CD4-positive, alpha-beta T cell treated with Interleukin-1 beta for 1 hour (primary cell): ENCODE measurements at places on chromosomes 11 and 22.

DNA sequence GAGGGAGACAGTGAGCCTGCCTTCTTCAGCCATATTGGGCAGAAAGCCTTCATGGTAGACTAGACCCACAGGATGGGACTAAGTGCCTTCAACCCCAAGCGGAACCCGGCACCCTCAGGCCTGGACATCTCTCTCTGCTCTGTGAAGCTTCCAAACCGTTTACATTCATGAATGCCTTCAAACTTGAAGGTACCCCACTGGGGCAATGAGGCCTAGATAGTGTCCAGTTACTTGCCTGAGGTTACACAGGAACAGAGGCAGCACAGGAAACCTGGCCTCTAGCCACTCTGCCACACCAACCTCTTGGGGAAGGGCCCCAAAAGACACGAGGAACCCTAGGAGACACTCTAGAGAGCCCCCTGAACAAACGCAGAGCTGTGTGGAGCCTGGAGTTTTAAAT is 14.5 kb upstream of the CYP2R1 start:
- DNase-seq = no peak

DNA sequence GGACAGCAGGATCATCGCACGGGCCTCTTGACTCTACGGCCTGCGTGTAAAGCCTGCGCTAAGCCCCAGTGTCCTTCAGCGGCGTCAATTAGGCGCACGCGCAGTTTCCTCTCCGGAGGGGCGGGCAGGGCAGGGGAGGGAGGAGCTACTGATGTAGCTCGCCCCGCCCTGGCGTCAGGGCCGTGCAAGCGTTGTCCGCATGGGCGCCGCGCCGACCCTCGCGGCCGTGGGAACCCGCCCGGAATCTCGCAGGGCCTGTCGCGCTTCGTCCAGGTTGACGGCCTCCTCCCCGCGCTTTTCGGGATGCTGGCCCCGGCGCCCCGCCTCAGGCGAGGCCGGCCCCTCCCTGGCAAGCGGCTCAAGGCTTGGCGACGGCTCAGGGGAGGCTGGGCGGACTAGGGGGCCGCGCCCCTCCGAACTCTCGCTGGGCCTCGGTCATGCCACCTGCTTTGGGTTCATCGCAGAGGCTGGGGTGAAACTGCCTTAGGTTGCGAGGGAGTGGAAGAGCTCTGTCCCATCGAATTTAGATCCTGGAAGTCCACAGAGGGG is 61.1 kb downstream of the ST3GAL4 start:
- DNase-seq = peak; percentile 81

GRCh38 chr22:32752816-32753520 is 48.5 kb upstream of the TIMP3 start:
- no peak for DNase-seq

DNA sequence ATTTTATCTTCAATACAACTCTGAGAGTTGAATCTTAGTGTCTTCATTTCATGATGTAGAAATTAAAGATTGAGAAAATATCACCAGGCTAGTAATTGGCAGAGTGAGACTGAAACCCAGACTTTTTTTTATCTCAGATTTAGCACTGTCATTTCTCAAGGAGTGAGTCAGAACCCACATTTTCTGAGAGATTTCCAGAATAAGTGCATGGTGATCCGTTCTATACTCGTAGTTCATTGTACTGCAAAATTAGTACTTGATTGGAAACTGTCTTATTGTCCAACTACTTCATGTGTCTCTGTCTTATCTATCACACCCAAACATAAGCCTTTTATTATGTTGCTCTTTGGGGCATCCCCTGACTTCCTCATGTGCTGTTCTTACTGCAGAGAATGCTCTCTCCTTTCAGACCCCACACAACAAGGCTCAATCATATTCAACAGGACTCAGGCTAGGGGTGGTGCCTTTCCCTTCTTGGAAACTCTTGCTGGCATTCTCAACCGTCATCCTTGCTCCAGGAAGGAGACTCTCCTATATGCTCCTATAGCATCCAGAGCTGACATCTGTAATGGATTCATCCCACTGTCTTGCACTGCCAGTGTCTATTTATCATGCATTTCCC is 76.7 kb upstream of the BLID start:
- no peak for DNase-seq

DNA sequence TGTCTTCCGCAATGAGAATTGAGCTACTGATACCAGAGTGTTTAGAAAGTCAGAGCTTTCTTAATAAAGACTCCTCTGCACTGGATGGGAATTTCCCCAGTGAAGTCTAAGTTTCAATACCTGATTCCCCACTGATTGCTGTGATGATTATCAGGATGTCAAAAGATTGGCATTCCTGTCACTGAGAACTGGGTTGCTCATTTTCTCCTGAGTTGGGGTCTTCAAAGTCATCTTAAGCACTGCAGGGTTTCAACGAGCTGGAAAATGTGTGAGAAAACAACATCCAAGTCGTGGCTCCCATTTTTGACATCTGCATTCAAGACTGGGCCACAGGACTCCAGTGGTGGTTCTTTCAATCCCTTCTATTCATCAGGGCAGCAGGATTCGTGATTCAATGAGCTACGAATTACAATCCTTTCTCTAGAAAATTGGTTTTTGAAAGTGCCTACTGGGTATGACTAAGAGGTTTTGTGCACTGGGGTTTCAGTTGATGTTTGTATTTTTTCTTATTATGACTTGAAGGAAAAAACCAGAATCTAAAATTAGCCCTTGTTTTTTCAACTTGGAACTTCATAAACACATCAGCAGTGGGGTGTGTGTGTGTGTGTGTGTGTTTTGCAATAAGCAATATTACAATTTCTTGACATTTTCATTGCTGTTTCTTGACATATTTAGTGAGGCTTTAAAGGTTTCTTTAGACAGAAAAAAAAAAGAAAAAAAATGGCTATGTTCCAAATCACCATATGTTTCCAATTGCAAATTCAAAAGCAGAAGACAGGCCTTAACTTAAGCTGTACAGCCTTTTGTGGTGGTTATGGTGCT is 233.0 kb downstream of the FAM76B start:
- DNase-seq = no peak

- no peak for DNase-seq
Observed at GRCh38 chr22:45781966-45782365, 110.3 kb downstream of the ATXN10 start.

GRCh38 chr11:33383075-33383919 is 126.1 kb downstream of the HIPK3 start:
- no peak for DNase-seq

DNA sequence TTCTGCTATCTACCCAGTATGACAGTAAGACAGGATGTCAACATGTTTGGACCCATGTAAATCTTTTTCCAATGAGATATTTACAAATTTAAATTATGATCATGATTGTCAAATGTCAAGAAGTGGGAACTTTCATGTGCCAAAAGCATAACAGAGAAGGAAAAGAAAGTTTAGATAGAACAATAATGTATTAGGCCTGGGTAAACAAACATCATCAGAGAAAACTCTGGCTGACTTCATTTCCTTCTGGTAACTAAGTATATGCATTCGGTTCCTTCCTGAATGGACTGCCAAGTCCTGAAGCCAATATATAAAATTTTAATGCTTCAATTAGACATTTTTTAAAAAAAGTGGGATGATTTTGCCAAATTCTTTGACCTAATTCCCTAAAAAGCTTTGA is 16.5 kb downstream of the RNF141 start:
- DNase-seq = no peak

GRCh38 chr11:118002541-118003423 is 16.6 kb downstream of the IL10RA start:
- DNase-seq = peak; percentile 58

GRCh38 chr11:130999992-131000770 is 83.9 kb upstream of the SNX19 start:
- DNase-seq = no peak

DNA sequence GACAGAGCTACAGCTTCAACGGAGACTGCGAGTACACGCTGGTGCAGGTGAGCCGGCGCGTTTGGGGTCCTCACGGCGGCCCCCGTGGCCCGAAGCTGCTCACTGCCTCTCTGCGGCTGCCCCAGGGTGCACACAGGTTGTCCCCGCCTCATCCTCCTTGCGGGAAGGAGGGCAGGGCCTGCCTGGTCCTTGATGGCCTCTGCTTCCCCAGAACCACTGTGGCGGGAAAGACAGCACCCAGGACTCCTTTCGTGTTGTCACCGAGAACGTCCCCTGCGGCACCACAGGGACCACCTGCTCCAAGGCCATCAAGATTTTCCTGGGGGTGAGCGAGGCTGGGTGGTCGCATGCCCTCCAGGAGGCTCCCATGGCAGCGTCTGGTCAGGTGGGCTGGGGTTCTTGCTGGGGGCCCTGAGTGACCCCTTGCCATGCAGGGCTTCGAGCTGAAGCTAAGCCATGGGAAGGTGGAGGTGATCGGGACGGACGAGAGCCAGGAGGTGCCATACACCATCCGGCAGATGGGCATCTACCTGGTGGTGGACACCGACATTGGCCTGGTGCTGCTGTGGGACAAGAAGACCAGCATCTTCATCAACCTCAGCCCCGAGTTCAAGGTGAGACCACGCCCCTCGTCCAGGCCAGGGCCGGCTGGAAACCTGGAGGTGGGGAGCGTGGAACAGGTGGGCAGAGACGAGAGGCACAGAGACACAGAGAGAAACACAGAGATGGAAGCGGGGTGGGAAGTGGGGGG is 19.4 kb downstream of the MUC5AC start:
- no peak for DNase-seq

- no peak for DNase-seq
Observed at GRCh38 chr11:117931971-117932370, 2.8 kb upstream of the TMPRSS13 start.

- DNase-seq = no peak
Observed at GRCh38 chr22:48828688-48829087, 999.0 kb downstream of the BRD1 start.

- no peak for DNase-seq
Observed at GRCh38 chr11:60924906-60925853, 920 bp downstream of the TMEM132A start.

- no peak for DNase-seq
Observed at GRCh38 chr11:66978717-66979116, 3.6 kb downstream of the C11orf86 start.

DNA sequence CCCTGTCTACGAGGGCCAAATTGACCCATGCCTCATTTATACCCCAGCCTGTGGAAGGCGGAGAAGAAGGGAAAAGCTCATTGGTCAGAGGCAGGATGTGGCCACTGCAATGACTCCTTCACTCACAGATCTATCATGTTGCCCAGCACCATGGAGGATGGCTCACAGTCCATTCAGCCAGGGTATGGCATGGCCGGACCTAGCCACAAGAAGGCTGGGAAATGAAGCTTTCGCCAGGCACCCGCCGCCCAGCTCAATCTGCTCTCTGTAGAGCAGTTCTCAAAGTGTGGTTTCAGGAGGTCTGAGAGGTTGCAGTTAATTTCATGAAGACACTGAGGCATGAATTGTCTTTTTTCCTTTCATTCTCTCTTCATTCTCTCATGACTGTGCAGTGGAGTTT is 40.6 kb upstream of the LINC01488 start:
- DNase-seq = no peak

DNA sequence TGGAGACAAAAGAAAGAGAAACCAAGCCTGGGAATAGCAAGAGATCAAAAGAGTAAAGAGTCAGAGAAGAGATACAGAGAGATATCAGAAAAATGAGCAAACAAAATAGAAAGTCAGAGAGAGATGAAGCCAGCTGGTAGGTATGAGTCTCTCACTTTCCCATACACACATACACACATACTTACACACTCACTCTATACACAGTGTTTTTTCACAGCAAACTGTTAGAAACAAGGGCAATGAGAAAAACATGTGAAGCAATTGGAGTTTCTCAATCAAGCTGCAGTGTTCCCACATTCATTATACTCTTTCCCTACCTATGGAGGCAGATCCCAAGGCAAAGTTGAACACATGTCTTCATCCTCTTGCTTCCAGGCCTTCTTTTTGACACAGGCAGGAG is 2.6 kb upstream of the NLRP10 start:
- DNase-seq = no peak

- no peak for DNase-seq
Observed at GRCh38 chr11:7532405-7533145, 18.8 kb downstream of the PPFIBP2 start.

GRCh38 chr11:2098691-2099515 is 40.3 kb downstream of the IGF2 start:
- DNase-seq = no peak

DNA sequence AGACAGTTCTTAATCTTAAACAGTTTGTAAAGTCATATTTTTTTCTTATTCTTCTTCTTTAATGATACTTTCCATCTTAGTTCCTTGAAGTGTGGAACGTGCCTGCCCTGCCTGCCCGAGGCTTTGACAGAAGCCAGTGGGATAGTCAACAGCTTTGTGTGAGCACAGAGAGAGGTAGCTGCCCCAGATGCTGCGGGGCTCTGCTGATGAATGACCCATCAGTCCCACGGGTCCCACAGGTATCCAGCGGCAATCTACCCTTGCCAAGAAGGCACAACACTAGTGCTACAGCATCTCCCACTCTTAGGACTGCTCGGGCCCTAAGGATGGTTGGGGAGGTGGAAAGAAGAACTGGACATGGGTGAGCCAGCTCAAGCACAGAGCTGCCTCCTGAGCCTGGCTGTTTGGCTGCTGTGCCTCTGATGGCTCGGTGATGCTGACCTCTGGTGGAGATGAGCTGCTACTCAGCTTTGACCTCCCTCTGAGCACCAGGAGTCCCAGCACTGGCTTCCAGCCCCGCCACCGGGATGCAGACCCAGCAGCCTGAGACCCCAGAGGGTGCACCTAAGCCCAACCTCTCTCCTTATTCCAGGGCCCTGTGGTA is 11.8 kb upstream of the APLNR start:
- no peak for DNase-seq

DNA sequence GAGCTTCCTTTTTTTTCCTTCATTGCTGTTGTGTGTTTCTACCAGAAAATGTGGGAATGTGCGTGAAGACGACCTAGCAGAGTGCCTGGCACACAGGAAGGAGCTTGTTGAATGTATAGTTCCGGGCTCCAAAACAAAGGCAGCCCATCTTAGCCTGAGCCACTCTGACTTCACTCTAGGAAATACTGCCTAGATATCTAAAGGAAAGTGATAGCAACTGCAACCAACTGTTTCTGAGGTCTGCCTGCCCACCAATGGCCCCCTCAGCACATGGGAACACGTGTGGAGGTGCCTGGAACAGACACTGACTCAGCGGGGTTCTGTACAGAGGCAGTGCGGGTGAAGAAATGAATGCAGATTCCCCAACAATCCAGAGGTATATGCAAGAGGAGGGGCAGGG is 14.7 kb upstream of the XBP1 start:
- no peak for DNase-seq

DNA sequence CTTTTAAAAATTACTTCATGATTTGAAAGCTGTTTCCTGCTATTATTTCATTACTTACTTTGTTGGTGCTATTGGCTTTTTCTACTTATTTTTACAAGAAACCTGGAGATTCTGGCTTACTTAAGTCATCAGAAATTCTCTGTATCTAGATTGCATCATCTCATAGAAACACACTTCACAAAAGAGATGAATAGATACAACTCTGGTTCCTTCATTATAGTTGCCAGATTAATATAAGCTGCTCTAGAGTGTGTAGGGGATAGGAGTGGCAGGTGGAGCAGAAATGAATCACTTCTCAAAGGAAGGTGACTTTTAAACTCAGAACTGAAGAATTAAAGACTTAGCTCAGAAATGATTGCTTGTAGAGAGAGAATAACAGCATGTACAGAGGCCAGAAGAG is 20.0 kb downstream of the CYP2R1 start:
- DNase-seq = no peak

GRCh38 chr11:64341851-64342791 is 2.1 kb downstream of the CCDC88B start:
- DNase-seq = peak; percentile 90

- no peak for DNase-seq
Observed at GRCh38 chr11:86064220-86064803, 4.6 kb downstream of the PICALM start.
